ENCODE measurements at places on chromosomes 7 and 10.

DNA sequence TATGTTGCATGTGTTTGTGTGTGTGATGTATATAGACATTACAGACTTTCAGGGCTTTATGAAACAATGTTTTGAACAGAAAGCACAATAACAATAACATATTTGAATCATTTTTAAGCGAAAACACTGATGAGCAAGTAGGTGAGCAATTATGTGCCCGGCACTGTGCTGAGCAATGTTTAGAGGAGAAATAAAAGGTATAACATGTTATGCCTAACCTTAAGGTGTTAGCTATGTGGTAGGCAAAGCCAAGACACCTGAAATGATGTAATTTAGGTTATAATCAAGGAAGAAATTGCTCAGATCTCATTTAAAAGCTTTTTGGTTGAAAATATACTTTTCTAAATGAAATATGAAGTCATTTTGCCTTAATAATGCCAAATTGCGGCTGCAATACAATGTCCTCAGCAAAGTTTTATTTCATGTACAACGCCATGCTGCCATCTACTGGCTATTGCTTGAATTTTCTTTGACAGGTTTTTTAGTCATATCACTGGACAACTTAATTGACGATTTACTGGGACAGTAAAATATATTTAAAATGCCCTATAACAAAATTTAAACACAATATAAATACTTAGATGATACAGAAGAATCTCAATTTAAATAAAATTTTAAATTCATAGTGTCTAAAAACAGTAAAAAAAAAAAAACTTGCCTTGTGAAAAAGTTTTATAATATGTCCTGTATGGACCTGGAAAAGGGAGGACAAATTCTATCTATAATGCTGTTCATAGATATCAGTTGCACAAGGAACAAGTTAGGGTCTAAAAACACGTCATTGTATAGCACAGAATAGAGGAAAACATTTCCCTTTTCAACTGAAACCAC, 131.1 kb upstream of the CDK1 start:
- no peak for DNase-seq

GRCh38 chr7:143042790-143043271, 9.3 kb upstream of the OR6V1 start:
- DNase-seq: no peak

GRCh38 chr10:117477961-117478670, 64.4 kb upstream of the EMX2 start:
- DNase-seq: no peak

- no peak for DNase-seq
Measured at GRCh38 chr7:139937715-139938114, 108.7 kb downstream of the TBXAS1 start.

GRCh38 chr7:38675494-38676106, 44.4 kb upstream of the AMPH start:
- no peak for DNase-seq

DNA sequence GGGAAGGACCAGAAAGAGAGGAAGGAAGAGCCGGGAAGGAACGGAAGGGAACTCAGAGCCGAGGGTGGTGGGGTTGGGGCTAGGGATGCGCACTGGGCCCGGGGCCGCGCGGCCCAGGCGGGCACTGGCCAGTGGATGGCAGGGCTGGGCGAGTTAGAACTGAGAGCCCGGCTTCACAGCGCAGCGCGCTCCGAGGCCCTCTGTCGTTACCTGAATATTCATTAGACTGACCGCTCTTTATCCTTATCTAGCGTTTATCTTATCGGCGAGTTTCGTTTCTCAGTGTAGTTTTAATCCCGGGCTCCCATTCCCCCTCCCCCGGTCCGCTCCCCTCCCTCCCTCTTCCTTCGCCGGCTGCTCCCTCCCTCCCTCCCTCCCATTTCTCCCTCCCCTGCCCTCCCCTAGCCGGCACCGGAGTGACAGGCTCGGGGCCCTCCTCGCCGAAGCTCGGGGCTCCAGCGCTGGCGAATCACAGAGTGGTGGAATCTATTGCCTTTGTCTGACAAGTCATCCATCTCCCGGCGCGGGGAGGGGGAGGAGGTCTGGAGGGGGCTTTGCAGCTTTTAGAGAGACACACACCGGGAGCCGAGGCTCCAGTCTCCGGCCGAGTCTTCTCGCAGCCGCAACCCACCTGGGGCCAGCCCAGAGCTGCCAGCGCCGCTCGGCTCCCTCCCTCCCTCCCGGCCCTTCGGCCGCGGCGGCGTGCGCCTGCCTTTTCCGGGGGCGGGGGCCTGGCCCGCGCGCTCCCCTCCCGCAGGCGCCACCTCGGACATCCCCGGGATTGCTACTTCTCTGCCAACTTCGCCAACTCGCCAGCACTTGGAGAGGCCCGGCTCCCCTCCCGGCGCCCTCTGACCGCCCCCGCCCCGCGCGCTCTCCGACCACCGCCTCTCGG, at the start of gene PAX2:
PAX2 (plus strand) TSS at position 596 of the 895 bp plus-strand sequence. CDS start 679 bp downstream, outside the sequence.
- no peak for DNase-seq

GRCh38 chr7:132075515-132075914, 500.8 kb downstream of the PLXNA4 start:
- no peak for DNase-seq

GRCh38 chr7:28102797-28103196, 77.8 kb downstream of the JAZF1 start:
- no peak for DNase-seq

DNA sequence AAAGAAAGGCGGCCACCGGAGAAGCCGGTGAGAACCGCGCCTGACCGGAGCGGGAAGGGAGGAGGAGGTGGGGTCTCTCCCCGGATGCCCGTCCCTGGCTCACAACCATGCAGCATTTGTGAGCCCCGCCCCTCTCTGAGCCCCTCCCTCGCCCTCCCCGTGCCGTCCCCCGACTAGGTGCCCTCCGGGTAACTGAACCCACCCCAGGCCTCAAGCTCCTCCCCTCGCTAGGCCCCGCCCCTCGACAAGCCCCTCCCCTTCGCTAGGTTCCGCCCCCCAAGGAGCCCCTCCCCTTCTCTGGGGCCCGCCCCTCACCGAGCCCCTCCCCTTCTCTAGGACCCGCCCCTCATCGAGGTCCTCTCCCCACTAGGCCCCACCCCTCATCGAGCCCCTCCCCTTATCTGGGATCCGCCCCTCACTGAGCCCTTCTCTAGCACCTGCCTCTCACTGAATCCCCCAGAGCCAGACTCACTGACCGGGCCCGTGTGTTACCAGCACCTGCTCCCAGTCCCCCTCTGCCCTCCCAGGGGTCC, 42.2 kb upstream of the HSPB1 start:
- no peak for DNase-seq

GRCh38 chr10:101997803-101998202, 58.2 kb downstream of the ARMH3 start:
- DNase-seq: no peak

DNA sequence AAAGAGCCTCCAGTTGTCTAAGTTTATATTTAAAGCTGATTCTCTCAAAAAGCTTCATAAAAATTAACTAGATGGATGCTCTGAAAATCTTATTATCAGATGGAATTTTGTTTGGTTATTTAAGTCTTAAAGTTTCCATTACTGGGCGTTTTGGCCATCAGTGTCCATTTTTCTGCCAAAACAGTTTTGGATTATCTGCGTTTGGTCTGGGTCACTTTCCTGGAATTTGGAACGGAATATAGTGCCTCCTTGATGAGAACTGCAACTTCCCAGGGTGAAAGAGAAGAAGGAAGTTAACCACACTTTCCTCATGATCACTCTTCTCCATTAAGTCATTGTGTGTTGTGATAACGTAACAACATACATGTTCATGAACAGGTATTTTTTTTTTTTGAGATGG, 764.9 kb upstream of the AUTS2 start:
- DNase-seq: no peak

- DNase-seq: no peak
Measured at GRCh38 chr7:2066251-2066919, 166.4 kb downstream of the MAD1L1 start.

GRCh38 chr10:4926400-4926799, 36.8 kb upstream of the AKR1C1 start:
- DNase-seq: no peak

- DNase-seq: no peak
Measured at GRCh38 chr7:2468227-2468626, 8.0 kb downstream of the GRIFIN start.

GRCh38 chr10:4643471-4643870, 182.5 kb upstream of the AKR1E2 start:
- no peak for DNase-seq

GRCh38 chr10:4561296-4561695, 264.7 kb upstream of the AKR1E2 start:
- DNase-seq: no peak

GRCh38 chr10:132238371-132239125, 51.8 kb downstream of the DPYSL4 start:
- no peak for DNase-seq

GRCh38 chr10:126252884-126253610, 135.2 kb downstream of the ADAM12 start:
- no peak for DNase-seq

- no peak for DNase-seq
Measured at GRCh38 chr10:18261768-18262231, 121.6 kb downstream of the CACNB2 start.

GRCh38 chr10:52031771-52032170, 282.3 kb upstream of the DKK1 start:
- DNase-seq: no peak

Measured in esophagus squamous epithelium (tissue), 5 donors.